Sigmoid colon (tissue), 7 donors: ENCODE measurements at places on chromosomes 7 and 10. TPM values are rescaled to one million over a fixed set of nuclear protein-coding genes. Genes with fewer than 3 reads are reported as not detected.

Gene MYOF
- total RNA-seq, result 83.4 TPM

Gene OR2A1
- total RNA-seq, result 0.14 TPM

Gene NPC1L1
- 0.83 TPM for total RNA-seq

Gene ATOH7
- not detected for total RNA-seq

Gene HABP2
- total RNA-seq, result not detected

Gene NUDT13
- 3.7 TPM for total RNA-seq

Gene ITIH2
- total RNA-seq, result not detected

Gene IKZF1
- 5.5 TPM for total RNA-seq

Gene HERPUD2
- total RNA-seq, result 40.7 TPM

Gene POP7
- 29.1 TPM for total RNA-seq

Gene CYP26C1
- total RNA-seq, result not detected

Gene CCDC172
- not detected for total RNA-seq

Gene HMX3
- total RNA-seq, result 0.83 TPM

Gene OR6V1
- not detected for total RNA-seq

Gene VSTM2A
- total RNA-seq, result 1.3 TPM

Gene ZNF239
- 5.5 TPM for total RNA-seq

Gene ACTR3C
- total RNA-seq, result 8.4 TPM

DNA sequence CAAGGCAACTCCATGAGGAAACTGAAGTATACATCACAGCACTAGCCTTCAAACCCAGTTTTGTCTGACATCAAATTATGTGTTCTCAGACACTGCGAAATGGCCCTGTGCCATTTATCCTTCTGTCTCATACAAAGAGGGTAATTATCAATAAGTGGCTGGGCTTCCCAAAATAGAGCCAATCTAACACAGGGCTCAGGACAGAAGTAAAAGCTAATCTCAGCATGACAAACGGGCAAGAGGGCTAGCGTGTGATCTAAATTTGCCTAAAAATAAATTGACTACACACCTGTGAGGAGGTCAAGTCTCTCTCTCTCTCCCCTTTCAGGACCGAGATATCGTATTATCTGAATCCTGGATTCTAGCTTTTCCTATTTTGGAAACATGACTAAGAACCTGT is 67.2 kb downstream of the DGKB start:
- no peak for DNase-seq

DNA sequence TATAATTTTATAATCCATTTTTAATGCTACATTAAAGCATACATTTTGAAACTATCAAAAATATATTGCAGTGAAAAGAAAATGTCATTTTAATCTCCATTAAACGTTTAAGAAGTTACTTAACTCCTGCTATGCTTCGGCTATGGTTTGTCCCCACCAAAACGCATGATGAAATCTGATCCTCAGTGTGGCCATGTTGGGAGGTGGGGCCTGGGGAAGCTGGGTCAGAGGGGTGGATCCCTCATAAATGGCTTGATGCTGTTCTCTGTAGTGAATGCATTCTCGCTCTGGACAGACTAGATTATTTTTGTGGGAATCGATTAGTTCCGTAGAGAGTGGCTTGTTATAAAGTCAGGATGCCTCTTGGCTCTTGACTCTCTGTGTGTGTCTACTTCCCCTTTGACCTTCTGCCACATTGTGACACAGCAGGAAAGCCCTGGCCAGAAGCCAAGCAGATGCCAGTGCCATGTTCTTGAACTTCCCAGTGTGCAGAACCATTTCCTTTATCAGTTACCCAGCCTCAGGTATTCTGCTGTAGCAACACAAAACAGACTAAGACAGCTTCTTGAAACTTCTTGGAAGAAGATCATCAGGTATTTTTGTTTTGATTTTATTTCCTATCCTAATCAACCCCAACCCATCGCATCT is 77.8 kb downstream of the TCERG1L start:
- DNase-seq, result no peak

GRCh38 chr10:26367771-26368170 is 70.4 kb upstream of the APBB1IP start:
- DNase-seq, result no peak

GRCh38 chr7:964401-965231 is 10.1 kb upstream of the ADAP1 start:
- peak; percentile 91 for DNase-seq

GRCh38 chr10:71218651-71219050 is 6.3 kb downstream of the UNC5B start:
- DNase-seq, result no peak

DNA sequence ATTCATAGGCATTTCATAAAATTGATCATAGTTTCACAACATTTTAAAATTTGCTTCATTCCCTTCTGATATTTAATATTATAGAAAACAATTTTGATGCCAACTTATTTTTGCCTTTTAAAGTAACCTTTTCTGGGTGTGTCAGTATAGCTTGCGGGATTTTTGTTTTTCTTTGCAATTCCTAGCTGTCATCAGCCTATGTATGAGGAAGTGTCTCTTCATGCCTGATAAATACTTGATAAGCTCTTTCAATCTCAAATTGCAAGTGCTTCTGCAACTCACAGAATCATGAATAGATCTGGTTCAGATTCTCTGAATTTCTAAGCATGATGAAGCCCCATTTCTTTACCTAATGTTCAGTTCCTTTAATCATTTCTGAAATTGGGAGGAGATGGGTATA is 28.0 kb upstream of the ARHGAP21 start:
- no peak for DNase-seq

DNA sequence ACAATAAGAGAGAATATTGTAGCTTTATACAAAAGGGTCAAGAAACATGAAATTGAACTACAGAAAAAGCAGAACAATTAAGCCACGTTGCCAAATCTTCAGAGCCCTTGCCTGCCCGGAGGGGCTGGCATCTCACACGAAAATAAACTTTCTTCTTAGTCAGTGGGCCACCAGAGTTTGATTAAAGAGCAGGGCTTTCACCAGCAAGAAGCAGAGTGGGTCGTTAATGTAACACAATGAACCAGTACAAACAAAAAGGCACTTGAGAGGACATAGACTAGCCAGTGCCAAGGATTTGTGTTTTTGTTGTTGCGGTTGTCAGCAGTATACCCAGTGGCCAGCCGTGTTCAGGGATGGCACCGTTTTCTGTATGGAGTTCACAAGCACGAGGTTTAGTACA is 155.4 kb downstream of the NRP1 start:
- no peak for DNase-seq

DNA sequence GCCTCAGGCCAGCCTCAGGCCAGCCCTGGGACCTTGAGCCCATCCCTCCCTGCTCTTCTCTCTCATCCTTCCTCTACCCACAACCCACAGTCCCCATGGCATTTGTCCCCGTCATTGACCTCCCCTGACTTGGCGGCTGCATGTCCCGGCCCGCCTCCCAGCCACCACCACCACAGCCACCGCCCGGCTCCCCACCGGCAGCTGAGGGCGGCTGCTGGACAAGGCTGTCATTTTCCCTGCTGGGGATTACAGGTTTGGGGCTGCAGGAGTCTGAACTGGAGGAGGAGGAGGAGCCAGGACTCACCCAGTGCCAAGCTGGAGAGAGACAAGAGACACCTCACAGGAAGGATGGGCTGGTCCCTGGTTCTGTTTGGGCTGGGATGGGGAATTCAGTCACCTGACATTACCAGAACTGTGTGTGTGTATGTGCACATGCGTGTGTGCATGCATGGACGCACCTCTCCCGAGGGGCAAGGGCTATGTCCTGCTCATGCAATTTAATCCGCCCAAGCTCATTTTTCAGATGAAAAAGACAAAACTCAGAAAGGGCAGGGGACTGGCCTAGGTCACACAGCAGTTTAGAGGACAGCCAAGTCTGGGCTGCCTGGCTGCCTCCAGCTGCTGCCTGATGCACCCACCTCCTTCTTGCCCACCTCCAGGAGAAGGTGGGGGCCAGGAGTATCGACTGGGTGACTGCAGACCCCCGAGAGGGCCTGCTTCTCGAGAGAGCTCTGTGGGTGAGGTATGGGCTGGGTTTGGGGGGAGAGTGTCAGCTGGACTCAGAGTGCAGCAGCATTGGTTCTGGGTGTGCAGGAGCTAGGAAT is 113.1 kb downstream of the ZMIZ1 start:
- no peak for DNase-seq

- DNase-seq, result peak; percentile 69
Observed at GRCh38 chr7:127838816-127839415, 186.9 kb downstream of the SND1 start.

- no peak for DNase-seq
Observed at GRCh38 chr7:29292886-29293658, 98.5 kb downstream of the CHN2 start.

- DNase-seq, result no peak
Observed at GRCh38 chr7:44587843-44588711, 6.0 kb upstream of the TMED4 start.

DNA sequence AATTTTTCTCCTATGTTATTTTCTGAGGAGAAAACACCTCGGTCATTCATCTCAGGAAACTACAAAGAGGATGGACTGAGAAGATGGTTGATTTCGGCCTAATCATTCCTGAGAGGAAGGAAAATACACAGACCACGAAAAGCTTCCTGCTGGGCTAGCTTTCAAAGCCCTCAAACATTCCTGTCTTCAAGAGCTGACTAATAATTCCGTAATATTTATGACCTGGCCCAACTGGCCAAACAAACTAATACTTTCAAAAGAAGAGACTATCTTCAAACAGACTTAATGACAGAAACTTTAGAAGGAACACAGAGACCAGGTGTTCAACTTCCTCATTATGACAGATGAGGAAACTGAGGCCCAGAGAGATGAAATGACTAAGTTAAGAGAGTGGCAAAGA is 215.1 kb upstream of the FRMD4A start:
- no peak for DNase-seq

GRCh38 chr7:101128040-101128834 is 1.3 kb downstream of the SERPINE1 start:
- DNase-seq, result no peak

- DNase-seq, result no peak
Observed at GRCh38 chr7:49821181-49821580, 47.7 kb downstream of the VWC2 start.

GRCh38 chr7:48760528-48761265 is 163.7 kb upstream of the CDC14C start:
- DNase-seq, result no peak

- DNase-seq, result no peak
Observed at GRCh38 chr7:14846405-14846804, 56.1 kb downstream of the DGKB start.

- DNase-seq, result peak; percentile 38
Observed at GRCh38 chr10:43251419-43252165, 15.3 kb downstream of the RASGEF1A start.

- no peak for DNase-seq
Observed at GRCh38 chr10:104517946-104518345, 123.1 kb upstream of the SORCS3 start.

GRCh38 chr7:135147899-135148721 is at the start of gene TMEM140:
TSS of gene TMEM140 (plus strand) at chr7:135148072. CDS start at chr7:135164442, 16,370 bp downstream.
- no peak for DNase-seq

GRCh38 chr7:82049442-82049841 is 279.6 kb upstream of the HGF start:
- no peak for DNase-seq

DNA sequence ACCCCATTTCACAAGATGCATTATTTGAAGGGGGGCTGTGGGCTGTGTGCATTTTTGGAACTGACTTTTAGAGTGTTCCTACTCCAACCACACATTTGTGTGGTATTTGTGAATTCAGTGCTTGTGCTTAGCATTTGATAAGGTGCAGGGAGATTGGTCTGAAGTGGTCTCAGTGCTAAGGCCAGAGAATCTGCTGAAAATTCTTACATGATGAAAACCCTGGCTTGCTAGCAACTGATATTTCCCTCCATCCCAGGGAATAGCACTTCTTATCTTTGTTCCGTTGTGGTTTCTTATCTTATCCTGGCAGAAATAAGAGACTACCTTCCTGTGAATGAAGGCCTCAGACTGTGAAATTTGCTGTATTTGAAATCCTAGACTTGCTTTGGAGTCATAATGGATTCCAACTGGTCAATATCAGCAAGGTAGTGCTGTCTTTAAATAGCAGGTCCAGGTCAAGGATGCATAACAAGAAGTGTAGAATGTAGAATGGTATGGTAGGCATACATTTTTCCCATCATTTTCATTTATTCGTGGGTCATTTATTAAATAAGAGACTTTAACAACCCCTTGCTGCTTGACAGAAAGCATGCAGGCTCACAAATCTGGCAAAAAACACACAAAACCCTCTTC is 986.9 kb downstream of the REEP3 start:
- DNase-seq, result no peak

GRCh38 chr7:88363249-88363648 is 56.6 kb upstream of the STEAP4 start:
- no peak for DNase-seq

- peak; percentile 70 for DNase-seq
Observed at GRCh38 chr7:26329520-26330255, 38.0 kb downstream of the SNX10 start.

DNA sequence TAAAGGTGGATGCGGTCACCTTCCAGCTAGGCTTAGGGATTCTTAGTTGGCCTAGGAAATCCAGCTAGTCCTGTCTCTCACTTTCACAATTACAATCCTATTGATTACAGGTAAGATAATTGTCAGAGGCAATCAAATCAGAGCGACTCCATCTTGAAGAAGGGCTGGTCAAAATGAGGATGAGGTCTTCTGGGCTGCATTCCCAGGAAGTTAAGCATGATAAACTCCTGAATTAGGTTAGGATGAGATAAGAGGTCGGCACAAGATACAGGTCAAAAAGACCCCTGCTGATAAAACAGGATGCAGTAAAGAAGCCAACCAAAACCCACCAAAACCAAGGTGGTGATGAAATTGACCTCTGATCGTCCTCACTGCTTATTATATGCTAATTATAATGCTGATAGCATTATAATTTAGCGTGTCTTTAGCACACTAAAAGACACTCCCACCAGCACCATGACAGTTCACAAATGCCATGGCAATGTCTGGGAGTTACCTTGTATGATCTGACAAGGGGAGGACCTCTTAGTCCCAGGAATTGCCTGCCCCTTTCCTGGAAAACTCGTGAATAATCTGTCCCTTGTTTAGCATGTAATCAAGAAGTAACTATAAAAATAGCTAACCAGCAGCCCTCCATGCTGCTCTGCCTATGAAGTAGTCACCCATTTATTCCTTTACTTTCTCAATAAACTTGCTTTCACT is 237.6 kb downstream of the CCSER2 start:
- no peak for DNase-seq

DNA sequence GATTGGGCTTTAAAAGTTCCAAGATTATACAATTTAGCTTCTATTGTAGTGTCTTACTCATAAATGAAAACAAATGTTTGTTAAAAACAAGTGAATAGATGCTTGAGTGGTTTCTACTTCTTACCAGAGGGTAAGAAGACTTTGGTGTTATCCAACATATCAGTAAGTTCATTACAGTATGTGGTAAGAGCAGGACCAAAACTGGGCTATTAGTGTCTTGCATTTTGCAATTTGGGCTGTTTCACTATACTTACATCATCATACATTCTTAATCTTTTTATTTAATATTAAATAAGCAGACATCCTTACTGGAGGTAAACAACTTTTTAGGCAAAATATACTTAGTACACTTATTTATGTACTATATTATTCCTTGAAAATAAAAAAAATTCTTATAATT is 248.4 kb upstream of the HGF start:
- no peak for DNase-seq

DNA sequence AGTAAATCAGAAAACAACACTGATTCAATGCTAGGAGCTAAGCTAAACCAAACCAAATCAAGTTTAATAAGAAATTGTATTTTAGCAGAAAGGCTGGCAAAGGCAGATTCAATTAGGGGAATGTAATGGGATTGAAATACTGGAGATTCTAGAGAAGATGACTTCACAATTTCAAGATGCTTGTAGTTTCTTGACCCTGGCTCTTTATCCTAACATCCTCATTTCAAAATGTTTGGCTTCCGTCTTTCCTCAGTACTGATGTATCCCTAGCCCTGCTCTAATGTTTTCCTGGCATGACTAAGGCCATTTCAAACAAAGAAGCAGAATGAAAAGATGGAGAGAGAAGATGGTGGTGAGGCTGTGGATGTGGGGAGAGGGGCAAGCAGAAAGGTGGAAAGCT is 2.7 kb upstream of the JCAD start:
- no peak for DNase-seq
